ENCODE measurements at places on chromosomes 1 and 21.

DNA sequence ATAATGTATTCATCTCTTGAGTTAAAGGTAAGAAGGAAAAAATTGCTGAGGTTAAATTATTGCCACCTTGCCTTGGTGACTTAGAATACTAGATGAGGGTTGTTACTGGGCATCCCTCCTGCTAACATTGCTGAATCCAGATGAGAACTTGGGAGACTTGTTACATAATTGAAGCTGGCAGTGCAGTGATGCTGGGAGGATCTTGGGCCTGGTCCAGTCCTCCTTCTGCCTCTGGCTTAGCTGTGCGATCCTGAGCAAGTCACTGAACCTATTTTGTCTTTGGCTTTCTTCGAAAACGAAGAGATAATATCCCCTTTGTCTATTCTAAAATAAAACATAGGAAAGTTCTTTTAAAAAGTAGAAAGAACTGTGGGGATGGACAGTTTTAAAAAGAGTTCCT lies 244.9 kb upstream of the NRIP1 start:
- DNase-seq = no peak

GRCh38 chr1:180265871-180266270 lies 35.8 kb downstream of the LHX4 start:
- no peak for DNase-seq

- DNase-seq = no peak
Observed at GRCh38 chr1:27760426-27760825, 12.6 kb upstream of the STX12 start.

DNA sequence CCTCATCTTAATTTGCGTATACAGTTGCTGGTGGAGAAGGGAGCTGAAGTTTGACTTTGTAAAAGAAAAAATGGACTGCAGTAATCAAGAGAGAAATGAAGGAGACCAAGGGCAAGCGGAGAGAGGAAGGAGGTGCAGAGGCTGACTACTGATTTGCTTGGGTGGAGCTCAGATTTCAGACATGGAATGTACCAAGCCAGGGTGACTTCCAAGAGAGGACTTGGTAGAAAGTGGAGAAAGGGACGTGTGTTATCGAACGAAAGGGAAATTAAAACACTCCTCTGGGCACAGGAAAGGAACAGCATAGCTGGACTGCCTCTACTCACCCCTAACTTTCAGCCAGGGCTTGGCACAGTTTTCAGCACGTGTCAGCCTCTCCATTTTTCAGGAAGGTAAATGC lies 15.1 kb upstream of the HEATR1 start:
- DNase-seq = no peak

DNA sequence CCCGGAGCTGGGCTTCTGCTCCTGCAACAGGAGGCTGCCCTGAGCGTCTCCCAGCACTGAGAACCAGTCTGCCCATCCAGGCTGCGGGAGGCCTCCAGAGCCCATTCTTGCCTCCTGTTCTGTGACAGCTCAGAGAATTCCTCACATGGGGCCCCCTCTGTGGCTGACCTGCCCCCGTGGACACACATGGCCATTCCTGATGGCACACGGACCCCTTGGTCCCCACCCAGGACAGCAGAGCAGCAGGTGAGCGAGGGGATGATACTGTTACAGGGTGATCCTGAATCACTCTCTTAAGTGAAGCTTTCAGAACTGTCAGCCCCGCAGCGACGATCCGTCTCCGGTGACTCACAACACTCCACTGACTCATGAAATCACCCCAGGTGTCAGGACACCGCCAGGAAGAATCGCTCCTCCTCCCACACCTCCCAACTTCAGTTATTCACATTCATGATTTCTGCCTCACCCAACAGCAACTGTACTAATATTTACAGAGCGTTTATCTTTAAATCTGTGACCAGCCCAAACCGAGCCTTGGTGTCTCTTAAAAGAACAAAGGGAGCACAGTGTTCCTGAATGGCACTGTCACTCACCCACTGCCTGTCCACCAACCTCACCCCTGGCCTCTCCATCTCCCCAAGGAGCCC lies 22.5 kb downstream of the CHD5 start:
- peak; percentile 44 for DNase-seq

DNA sequence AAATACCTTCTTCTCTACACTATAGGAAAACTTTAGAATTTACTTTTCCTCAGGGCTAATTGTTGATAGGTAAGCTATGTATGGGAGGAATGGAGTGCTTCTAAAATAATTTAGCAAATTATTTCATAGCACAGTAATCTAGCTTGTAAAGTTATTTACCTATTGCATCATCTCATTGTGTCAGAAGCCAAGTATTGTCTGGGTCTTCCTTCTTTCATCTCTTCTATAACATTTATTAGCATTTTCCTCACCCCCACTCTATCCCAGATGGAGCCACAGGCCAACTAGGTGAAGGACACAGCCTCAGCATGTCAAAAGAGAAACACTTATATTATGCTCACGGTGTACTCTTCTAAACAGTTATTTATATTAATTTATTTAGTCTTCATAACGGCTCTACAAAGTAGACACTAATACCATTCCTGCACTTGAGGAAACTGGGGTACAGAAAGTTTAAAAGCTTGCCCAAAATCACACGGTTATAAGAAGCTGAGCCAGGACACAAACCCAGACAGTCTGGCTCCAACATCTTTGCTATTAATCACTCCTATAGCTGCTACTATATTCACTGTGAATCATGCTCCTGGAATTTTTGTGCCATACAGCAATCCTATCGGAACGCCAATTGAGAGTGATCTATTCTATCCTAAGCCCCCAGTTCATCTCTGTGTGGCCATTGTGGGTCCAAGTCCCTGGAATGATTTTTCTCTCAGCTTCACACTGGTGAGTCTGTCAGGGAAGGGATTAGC lies 43.1 kb downstream of the OR10J5 start:
- no peak for DNase-seq

DNA sequence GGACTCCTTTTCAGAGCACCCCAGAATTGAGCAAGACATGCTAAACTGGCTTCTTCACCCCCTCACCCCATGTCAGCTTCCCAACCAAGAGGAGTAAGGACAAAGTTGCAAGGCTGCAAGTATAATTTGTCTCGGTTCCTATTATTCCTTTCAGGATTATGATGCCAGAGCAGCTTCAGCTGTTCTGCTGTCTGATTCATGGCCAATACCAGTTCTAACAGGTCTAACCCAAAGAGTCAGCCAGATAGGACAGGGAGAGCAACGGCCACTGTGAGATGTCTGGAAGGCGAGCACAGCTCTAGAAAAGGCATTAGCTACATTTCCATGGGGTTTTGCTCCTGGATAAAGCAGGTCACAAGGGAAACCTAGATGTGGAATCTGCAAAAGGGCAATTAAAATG lies 53.3 kb upstream of the HOOK1 start:
- DNase-seq = no peak

- DNase-seq = no peak
Observed at GRCh38 chr1:163820766-163821165, 499.0 kb downstream of the NUF2 start.

Measured in caudate nucleus (tissue), 63 donors.